Esophagus squamous epithelium (tissue), 5 donors: ENCODE measurements at places on chromosomes 3 and 15.

- H3K4me3 ChIP-seq = peak overlapping the region; percentile 78
- H3K4me1 ChIP-seq = peaks cover 51% of the 10 kb centered on the region
- H3K27me3 ChIP-seq = no peaks in the 10 kb centered on the region
Measured at GRCh38 chr3:157088601-157089454, 71.1 kb downstream of the CCNL1 start.

- H3K4me1 ChIP-seq = no peaks in the 10 kb centered on the region
- H3K27ac ChIP-seq = no peak overlapping the region
- H3K27me3 ChIP-seq = no peaks in the 10 kb centered on the region
- no peak overlapping the region for H3K4me3 ChIP-seq
- no peak for DNase-seq
Measured at GRCh38 chr3:48644898-48645760, 9.9 kb upstream of the SLC26A6 start.

DNA sequence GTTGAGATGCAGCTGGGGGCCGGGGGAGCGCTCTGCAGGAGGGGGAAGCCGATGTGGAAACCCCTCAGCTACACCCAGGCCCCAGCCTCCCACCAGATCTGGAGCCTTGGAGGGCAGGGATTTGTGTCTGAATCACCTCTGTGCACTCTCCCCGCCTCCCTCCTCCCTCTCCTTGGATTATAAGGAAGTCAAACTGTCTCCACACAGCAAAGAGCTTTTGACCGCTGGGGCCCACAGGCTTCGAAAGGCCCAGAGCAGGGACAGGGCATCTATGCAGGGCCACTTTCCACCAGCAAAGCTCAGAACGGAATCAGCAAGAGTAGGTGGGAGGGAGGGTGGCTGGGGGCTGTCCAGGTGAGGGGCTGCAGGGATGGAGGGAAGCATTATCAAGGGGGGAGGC lies 68.9 kb downstream of the IQSEC1 start:
- no peak overlapping the region for H3K4me3 ChIP-seq
- no peaks in the 10 kb centered on the region for H3K36me3 ChIP-seq
- H3K4me1 ChIP-seq = peaks cover 27% of the 10 kb centered on the region
- no peak overlapping the region for H3K27ac ChIP-seq
- no peak for DNase-seq

- H3K4me3 ChIP-seq = no peak overlapping the region
- no peak overlapping the region for H3K27ac ChIP-seq
- no peaks in the 10 kb centered on the region for H3K36me3 ChIP-seq
- no peaks in the 10 kb centered on the region for H3K4me1 ChIP-seq
- no peaks in the 10 kb centered on the region for H3K27me3 ChIP-seq
Measured at GRCh38 chr15:51111061-51111460, 16.4 kb upstream of the TNFAIP8L3 start.

- H3K4me3 ChIP-seq = peak overlapping the region; percentile 77
- no peaks in the 10 kb centered on the region for H3K36me3 ChIP-seq
- H3K27me3 ChIP-seq = no peaks in the 10 kb centered on the region
- H3K4me1 ChIP-seq = peaks cover 71% of the 10 kb centered on the region
- DNase-seq = no peak
Measured at GRCh38 chr15:40845036-40845435, 1.2 kb downstream of the SPINT1 start.

GRCh38 chr3:168952551-168952950 lies 711.0 kb downstream of the MECOM start:
- H3K4me3 ChIP-seq = no peak overlapping the region
- DNase-seq = no peak
- H3K27ac ChIP-seq = no peak overlapping the region
- no peaks in the 10 kb centered on the region for H3K36me3 ChIP-seq

DNA sequence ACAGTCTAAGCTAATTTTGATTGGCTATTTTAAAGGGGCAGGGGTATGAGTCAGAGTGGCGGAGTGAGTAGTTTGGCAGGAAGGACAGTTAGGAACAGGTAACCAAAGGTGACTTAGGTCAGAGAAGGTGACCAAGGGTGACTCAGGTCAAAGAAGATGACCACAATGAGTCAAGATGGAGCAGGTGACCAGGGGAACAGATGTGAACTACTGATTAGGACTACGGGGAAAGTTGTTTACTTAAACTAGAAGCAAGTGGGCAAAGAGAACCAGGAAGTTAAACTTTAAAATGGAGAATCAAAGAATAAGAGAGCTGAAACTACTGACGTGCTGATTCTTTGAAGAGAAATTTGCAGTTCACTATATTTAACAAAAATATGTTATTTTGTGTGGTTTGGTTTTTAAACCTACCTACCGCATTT lies 14.1 kb upstream of the CA12 start:
- no peaks in the 10 kb centered on the region for H3K36me3 ChIP-seq
- no peak overlapping the region for H3K4me3 ChIP-seq
- H3K27ac ChIP-seq = no peak overlapping the region
- no peaks in the 10 kb centered on the region for H3K4me1 ChIP-seq

- no peak overlapping the region for H3K27ac ChIP-seq
- no peaks in the 10 kb centered on the region for H3K4me1 ChIP-seq
- no peak for DNase-seq
- H3K36me3 ChIP-seq = no peaks in the 10 kb centered on the region
Measured at GRCh38 chr15:79157631-79158592, 67.3 kb upstream of the RASGRF1 start.

DNA sequence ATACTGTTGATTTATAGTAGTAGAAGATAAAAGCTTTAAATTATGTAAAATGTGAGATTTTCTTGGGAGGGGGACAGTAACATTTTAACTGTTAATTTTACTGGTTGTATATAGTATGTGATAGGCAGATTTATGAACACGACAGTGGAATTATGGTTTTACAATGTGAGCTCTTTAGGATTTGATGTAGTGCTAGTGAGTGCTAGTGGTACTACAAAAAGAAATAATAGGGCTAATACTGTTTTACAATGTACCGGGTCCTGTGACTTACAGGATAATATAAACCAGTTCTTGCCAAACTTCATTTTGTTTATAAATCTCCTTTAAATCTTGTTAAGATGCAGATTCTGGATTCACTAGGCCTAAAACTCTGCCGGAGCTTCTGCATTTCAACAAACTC lies 165.7 kb downstream of the TCF12 start:
- no peak overlapping the region for H3K4me3 ChIP-seq
- H3K36me3 ChIP-seq = no peaks in the 10 kb centered on the region
- DNase-seq = no peak
- no peaks in the 10 kb centered on the region for H3K4me1 ChIP-seq
- no peak overlapping the region for H3K27ac ChIP-seq

- no peak overlapping the region for H3K27ac ChIP-seq
- no peak overlapping the region for H3K4me3 ChIP-seq
- no peak for DNase-seq
Measured at GRCh38 chr3:130529486-130530215, 12.7 kb downstream of the COL6A6 start.

DNA sequence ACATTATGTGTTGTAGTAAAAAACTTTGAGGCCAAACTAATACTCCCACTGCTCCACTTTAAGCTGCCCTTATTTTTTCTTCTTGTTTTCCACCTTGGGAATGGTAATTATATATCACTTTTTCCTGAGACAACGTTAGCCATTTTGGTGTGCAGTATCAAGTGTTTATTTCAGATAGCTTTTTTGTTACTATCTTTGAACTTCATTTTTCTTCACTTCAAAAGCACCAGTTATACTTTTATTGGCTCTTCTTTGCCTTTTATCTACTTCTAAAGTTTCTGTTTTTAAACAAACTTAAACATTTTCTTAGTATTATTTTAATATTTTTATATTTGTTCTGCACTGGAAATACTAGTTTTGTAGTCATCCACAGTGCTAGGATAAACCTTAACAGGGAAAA lies 6.5 kb downstream of the TOPAZ1 start:
- peaks cover 6% of the 10 kb centered on the region for H3K27me3 ChIP-seq
- H3K36me3 ChIP-seq = no peaks in the 10 kb centered on the region
- no peak overlapping the region for H3K27ac ChIP-seq
- no peaks in the 10 kb centered on the region for H3K4me1 ChIP-seq
- DNase-seq = no peak
- no peak overlapping the region for H3K4me3 ChIP-seq

- H3K27ac ChIP-seq = no peak overlapping the region
- peak overlapping the region; percentile 37 for H3K4me3 ChIP-seq
- no peak for DNase-seq
- no peaks in the 10 kb centered on the region for H3K36me3 ChIP-seq
- H3K27me3 ChIP-seq = peaks cover 77% of the 10 kb centered on the region
- H3K4me1 ChIP-seq = peaks cover 6% of the 10 kb centered on the region
Measured at GRCh38 chr3:45223889-45224727, 2.0 kb downstream of the TMEM158 start.

DNA sequence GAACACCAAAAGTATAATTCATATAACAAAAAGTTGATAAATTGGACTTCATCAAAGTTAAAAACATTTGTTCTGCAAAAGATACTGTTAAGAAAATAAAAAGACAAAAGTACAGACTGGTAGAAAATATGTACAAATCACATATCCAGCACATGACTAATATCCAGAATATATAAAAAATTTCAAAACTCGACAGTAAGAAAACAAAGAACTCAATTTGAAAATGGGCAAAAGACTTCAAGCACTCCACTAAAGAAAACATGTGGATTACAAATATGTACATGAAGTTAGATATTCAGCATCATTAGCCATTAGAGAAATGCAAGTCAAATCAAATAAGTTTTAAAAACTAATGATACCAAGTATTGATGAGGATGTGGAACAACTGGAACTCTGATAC lies 6.7 kb downstream of the GK5 start:
- no peak overlapping the region for H3K4me3 ChIP-seq
- DNase-seq = no peak
- H3K36me3 ChIP-seq = no peaks in the 10 kb centered on the region
- H3K27ac ChIP-seq = no peak overlapping the region

GRCh38 chr3:39280571-39280970 lies 735 bp upstream of the CX3CR1 start:
- H3K27ac ChIP-seq = no peak overlapping the region
- H3K36me3 ChIP-seq = no peaks in the 10 kb centered on the region
- no peak for DNase-seq
- H3K4me3 ChIP-seq = no peak overlapping the region
- peaks cover 4% of the 10 kb centered on the region for H3K4me1 ChIP-seq
- H3K27me3 ChIP-seq = no peaks in the 10 kb centered on the region
